ENCODE measurements at places on chromosomes 12 and 14. TPM values are rescaled to one million over a fixed set of nuclear protein-coding genes. Genes with fewer than 3 reads are reported as not detected.

The POTEG gene
- not detected for total RNA-seq

The ZC2HC1C gene
- 1.1 TPM for total RNA-seq

The C1S gene
- total RNA-seq, result 1.5 TPM

The FOXM1 gene
- total RNA-seq, result 81.1 TPM

The E2F7 gene
- total RNA-seq, result 17.8 TPM

The PTGDR gene
- total RNA-seq, result 0.60 TPM

The TSPAN19 gene
- not detected for total RNA-seq

The CLEC2A gene
- total RNA-seq, result not detected
